HL-60 (cell line): ENCODE measurements at places on chromosomes 3 and 15.

- no peak for DNase-seq
Measured at GRCh38 chr3:155635056-155635455, 109.8 kb downstream of the PLCH1 start.

- DNase-seq = peak; percentile 84
Measured at GRCh38 chr15:55403531-55403930, 4.6 kb downstream of the CCPG1 start.

DNA sequence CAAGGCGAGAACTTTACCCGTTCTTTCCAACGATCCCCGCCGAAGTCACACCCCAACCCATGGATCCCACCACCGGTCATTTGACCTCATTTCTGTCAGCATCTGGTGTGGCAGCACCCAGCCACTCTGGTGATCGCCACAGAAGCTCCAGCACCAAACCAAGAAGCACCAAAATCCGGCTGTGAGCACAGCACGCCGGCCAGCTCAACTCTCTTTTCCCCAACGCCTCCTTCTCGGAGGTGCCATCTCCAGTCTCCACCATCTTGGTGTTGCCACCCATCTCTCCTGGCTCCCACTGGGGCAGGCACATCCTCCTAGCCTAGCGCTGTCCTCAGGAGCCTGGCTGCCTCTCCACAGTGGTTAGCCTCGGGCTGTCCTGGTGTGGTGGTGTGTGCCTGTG, 6.5 kb downstream of the MUC4 start:
- no peak for DNase-seq

DNA sequence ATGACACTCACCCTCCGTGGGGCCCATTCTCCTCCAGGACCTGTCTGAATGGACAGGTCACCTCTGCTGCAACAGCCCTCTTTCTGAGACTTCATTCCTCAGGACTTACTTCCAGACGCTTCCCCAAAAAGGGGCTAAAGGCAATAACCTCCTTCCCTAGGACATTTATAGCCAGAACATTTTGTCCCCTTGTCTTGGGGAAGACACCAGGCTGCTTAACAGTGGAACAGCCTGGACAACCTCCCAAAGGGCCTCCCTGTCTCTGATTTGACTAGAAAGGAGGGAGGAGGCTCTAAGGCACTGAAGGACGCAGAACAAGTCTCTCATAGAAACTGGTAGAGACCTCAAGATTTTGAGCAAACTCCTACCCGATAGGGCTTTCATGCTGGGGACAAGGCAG, 32.7 kb downstream of the ADCY5 start:
- no peak for DNase-seq

- no peak for DNase-seq
Measured at GRCh38 chr15:57297163-57297593, 79.1 kb upstream of the CGNL1 start.

DNA sequence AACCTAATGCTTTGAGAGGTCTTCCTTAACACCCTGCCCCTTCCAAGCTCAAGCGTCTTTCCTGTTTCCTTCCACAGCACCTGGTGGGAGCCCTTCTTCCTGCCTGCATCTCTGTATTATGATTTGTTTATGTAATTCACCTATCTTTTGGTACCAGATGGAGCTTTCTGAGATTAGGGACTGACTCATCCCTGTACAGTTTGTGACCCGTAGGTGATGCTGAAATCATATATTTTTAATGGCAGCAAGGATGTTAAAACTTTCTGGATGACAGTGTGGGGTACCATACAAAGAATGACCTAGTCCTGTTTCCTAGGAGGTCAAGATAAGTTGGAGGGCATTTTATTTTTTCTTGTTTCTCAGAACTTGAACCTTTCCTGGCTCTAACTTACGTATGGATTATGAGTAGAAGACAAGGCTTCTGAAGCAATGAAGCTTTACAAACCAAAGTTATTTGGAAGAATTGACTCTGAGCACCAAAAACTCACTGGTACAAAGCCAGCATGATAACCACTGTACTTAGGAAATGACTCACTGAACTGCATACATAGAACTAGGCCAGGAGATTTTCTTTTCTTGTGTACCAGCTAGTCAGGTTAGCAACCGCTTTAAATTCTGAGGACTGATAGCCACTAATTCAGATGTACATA, 46.6 kb downstream of the HHLA2 start:
- no peak for DNase-seq

- no peak for DNase-seq
Measured at GRCh38 chr3:159417761-159418160, 570.9 kb upstream of the IL12A start.

- DNase-seq = no peak
Measured at GRCh38 chr3:11134794-11135193, 19.5 kb upstream of the HRH1 start.

DNA sequence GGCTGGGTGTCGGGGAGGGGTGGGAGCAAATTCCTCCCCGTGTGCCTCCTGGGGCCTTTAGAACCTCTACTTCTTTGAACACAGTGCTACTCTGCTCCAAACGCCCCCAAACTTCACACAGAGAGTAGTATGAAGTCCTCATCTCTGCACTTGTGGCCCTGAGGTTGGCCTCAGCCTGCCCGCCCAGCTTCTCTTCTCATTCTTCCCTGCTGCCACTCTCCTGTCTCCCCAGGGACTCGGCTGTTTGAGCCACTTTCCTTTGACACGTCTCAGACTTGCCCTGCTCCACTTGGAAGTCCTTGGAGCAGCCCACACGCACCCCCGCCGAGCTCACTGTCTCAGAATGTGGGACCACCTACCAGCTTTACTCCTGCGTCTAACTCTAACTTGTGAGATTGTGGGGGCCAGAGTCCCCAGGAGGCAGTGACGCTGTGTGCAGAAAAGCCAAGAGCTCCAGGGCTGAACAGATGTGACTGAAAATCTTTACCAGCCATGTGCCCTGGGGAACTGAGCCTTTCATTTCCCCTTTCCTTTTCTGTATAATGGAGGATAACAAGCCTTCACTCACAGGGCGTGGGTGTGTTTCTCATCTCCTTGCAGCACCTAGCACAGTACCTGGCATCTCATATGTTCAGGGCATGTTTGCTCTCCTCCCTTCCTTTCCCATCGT, 233.6 kb upstream of the CTDSPL start:
- DNase-seq = no peak

DNA sequence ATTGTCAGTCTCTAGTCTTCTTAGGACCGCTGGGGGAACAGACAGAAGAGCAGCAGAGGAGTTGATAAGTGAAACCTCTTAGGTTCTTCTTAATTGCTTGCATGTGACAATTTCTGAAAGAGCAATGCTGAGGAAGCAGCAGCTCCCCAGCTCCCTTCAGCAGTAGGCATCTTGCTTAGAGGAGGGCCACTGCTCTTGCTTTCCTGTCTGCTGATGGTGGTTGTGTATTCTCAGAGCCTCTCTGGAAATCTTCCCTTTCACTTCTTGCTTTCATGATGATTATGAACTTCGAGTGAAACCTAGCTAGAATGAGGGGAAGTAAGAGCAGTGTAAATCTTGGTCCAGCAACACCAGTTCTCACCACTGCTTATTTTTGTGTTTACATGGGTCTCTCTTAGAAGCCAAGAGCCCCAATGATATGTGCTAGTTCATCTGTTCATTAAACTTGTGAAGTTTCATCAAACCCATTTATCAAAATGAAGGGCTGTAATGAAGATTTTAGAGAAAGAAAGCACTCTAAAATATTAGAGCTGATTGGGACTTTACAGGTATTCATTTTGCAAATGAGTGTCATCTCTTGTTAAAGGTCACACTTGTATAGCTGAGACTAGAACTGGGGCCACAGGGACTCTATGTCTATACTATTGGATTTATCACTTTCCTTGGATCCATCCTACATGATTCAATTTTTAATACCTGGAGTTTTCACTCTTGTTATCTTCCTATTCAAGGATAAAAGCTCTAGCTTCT, 246.7 kb downstream of the LPP start:
- no peak for DNase-seq

DNA sequence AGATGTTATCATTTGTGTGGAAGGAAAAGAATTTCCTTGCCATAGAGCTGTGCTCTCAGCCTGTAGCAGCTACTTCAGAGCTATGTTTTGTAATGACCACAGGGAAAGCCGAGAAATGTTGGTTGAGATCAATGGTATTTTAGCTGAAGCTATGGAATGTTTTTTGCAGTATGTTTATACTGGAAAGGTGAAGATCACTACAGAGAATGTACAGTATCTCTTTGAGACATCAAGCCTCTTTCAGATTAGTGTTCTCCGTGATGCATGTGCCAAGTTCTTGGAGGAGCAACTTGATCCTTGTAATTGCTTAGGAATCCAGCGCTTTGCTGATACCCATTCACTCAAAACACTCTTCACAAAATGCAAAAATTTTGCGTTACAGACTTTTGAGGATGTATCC, 15.1 kb downstream of the KLHL24 start:
- DNase-seq = no peak

- no peak for DNase-seq
Measured at GRCh38 chr15:33201491-33202231, 7.1 kb upstream of the FMN1 start.

- DNase-seq = no peak
Measured at GRCh38 chr3:119175872-119176756, 2.7 kb downstream of the UPK1B start.

GRCh38 chr3:182568261-182568660, 225.0 kb upstream of the ATP11B start:
- DNase-seq = no peak

DNA sequence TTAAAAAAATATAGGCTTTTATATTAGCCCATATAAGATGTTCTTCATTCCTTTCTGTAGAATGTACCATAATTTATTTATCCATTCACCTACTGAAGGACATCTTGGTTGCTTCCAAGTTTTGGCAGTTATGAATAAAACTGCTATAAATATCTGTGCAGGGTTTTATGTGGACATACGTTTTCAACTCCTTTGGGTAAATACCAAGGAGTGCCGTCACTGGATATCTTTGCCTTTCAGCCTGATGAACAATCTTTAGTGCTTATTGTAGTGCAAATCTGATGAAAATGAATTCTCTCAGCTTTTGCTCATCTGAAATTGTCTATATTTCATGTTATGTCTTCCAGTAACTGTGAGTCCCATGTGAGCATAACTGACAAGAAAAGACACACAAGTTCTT, 26.6 kb upstream of the BLM start:
- no peak for DNase-seq

- DNase-seq = no peak
Measured at GRCh38 chr3:188113756-188114155, 40.2 kb upstream of the LPP start.

DNA sequence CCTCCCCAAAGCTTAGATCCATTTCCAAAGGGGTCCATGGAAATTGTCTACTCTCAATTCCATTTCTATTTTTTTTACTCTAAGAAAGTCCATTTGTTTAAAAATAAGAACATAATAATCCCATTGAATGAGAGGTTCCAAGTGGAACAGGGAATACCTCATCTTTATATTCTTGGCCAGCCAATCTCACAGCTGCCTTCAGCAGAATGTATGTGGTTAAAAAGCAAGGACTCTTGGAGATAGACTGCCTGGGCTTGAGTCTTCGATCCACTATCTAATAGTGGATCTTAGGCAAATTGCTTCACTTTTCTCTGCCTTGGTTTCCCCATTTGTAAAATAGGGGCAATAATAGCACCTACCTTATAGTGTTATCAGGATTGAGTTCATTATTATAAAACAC, 24.5 kb upstream of the CAPN7 start:
- no peak for DNase-seq

- DNase-seq = no peak
Measured at GRCh38 chr3:64028754-64029153, 5.5 kb upstream of the PSMD6 start.

DNA sequence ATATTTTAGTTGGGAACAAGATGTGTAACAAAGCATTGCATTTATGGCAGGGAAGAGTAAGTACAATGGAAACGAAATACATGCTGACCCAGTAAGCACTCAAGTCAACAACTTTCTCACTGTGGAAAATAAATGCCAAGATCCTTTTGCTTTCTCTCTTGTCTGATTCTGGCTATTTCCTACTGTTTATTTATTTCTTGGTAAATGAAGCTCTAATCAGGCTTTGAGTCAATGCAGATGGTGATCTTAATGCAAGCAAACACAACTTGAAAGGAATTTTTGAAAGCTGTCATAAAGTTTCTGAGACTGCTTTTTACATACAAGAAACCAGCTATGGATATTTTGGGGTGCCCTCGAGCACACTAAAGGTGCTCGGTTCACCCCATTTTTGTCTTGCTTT, 624.8 kb downstream of the MAGI1 start:
- no peak for DNase-seq

- no peak for DNase-seq
Measured at GRCh38 chr15:52308446-52309153, 13.0 kb upstream of the MYO5C start.

DNA sequence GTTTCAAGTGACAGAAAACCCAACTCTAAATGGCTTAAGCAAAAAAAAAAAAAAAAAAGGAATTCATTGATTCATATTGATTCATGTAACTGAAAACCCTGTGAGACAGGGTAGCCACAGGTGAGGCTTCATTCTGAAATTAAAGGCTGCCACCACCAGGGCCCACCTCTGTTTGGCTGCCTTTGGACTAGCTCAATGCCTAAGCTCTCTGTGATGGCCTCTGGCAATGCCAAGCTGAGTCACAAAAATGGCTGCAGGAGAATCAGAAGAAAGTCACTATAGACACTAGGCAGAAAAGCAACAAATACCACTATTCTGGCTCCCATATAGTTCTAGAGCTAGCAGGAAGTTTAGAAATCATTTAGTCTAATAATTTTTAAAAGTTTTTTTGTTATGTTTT, 38.2 kb upstream of the GYG1 start:
- DNase-seq = no peak

- peak; percentile 7 for DNase-seq
Measured at GRCh38 chr3:17258823-17259436, 374.2 kb downstream of the PLCL2 start.

DNA sequence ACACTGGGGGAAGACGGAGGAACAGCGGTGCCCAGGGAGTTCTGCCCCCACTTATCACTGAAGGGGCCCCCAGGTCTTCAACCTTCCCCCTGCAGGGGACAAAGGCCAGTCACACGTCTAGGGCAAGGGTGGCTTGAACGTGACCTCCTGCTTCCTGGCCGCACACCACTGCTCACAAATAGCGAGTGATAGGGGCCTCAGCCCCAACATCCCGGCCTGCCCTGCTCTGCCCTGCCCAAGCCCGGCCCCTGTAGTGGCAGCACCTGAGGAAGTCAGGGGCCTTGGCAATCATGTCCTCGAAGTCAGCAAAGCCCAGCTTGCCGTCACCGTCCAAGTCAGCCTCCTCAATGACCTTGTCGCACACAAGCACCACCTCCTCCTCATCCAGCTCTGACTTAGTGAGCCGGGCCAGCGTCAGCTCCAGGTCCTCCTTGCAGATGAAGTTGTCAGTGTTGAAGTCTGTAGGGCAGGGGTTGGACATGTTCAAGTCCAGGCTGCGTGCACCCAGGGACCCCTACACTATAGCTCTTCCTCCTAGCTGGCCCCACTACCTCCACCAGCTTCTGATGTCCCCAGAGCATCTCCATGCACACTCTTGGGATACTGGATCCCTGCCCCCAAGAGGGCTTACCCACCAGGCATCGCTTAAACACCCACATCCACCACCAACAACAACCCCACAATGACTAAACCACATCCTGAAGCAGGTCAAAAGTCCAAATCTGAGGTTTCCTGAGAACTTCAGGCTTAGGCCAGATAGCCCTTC, 13.3 kb downstream of the SH2D7 start:
- no peak for DNase-seq

- peak; percentile 31 for DNase-seq
Measured at GRCh38 chr3:169953462-169954141, 13.0 kb upstream of the SEC62 start.

GRCh38 chr15:72242775-72243370, 11.9 kb upstream of the PKM start:
- no peak for DNase-seq
